ENCODE measurements at places on chromosomes 5 and 9.

- DNase-seq: peak; percentile 38
Observed at GRCh38 chr5:57953792-57954191, 471.2 kb upstream of the ACTBL2 start.

GRCh38 chr5:69136293-69136692 lies 30.7 kb upstream of the CCNB1 start:
- no peak for DNase-seq

DNA sequence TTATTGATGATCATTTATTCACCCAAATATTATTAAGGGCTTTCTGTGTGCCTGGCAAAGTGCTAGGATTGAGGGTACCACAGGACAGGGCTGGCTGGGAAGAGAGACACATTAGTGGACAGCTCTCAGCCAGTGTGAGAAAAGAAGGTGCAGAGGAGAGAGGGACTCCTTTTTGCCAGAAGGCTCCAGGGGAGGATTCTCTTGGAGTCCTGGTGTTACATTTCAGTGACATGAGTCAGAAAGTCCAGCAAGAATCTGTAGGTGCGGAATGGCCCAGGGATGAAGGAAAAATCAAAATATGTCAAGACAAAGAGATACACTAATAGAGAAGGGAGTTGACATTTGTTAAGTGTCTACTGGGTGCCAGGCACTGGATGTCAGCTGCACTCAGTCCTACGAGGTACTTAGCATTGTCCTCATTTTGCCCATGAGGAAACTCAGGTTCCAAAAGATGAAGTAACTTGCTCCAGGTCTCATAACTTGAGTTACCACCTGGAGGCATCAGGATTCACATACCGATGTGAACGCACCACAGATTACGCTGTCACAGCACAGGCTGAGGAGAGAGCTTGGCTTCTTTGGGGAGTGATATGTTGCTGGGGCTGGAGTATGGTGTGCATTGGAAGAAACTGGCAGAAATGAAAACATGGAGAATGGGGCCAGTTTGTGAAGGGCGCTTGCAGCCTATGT lies 60.5 kb downstream of the RASGRF2 start:
- DNase-seq: no peak

DNA sequence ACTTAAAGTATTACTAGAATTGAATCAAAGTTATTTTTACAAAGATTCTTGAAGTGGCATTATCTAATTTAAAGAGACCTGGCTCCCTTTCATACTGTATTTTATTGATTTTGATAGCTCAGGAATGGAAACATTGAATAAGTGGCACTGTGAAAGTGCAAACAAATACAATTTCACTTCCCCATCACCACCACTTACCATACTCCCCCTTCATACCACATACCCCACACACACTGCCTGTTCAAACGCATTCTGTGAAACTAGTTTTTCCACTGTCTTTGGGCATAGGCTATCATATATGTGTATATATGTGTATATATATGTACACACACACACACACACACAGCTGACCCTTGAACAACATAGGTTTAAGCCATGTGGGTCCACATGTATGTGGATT lies 62.1 kb upstream of the ATG10 start:
- no peak for DNase-seq

- DNase-seq: no peak
Observed at GRCh38 chr9:112127281-112127680, 47.8 kb downstream of the SUSD1 start.

GRCh38 chr5:39624268-39624886 lies 199.6 kb upstream of the DAB2 start:
- DNase-seq: no peak

GRCh38 chr5:4628645-4629385 lies 511.3 kb upstream of the ADAMTS16 start:
- DNase-seq: no peak

Data from hematopoietic multipotent progenitor cell treated with erythropoietin and hydrocortisone succinate and interleukin-3 and kit ligand, for 6 days (in vitro differentiated cells).